Cardiac septum (tissue), 1 donor: ENCODE measurements at places on chromosomes 11 and 22. TPM values are rescaled to one million over a fixed set of nuclear protein-coding genes. Genes with fewer than 3 reads are reported as not detected.

- DNase-seq, result no peak
Measured at GRCh38 chr11:30735946-30736345, 149.8 kb upstream of the MPPED2 start.

DNA sequence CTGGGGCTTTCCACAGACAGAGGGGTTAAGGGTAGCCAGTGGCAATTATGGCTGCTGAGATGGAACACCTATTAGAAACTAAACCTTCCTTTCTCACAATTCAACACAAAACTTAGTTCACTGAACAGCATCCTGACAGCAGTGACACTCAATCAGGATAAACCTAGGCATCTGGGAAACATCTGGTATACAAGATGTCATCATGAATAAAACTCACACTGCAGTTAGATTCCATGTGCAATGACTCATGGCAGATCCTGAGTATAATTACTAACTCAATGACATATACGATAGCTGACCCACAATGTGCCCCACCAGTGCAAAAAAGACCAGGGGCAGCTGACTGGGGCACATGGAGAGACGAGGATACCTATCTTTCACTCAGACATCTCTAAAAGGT is 17.7 kb downstream of the RBFOX2 start:
- DNase-seq, result no peak

- peak; percentile 51 for DNase-seq
Measured at GRCh38 chr11:8098879-8099278, 17.9 kb downstream of the TUB start.

DNA sequence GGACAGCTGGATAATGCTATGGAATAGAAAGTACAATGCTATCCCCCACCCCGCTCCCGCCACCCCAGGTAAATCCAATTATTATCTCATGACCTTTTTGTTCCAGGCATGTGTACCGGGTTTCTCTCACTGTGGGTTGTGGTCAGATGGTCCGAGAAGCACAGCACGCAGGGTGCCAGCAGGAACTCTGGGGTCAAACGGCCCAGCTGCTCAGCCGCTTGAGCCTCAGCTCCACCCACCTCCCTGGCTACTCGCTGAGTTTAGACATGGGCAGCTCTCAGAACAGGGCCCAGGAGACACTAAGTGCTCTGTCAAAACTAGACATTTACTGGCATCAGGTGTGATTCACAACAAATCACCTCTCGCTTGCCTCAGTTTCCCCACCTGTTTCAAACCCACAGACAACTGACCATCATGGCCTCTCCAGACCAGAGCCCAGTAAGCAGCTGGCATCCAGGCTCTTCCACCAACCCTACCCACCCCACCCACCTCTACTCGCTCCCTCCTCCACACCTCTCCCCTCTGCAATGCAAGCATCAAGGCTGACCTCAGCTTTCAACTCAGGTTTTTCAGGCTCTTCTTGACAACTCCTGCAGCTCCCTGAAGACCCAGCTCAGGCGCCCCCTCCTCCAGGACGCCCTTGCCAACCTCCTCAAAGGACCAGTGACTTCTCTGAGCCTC is 13.0 kb upstream of the MFNG start:
- DNase-seq, result no peak

GRCh38 chr11:32184723-32185376 is 94.0 kb downstream of the RCN1 start:
- DNase-seq, result no peak

- peak; percentile 90 for DNase-seq
Measured at GRCh38 chr11:2382936-2383851, 6.1 kb downstream of the CD81 start.

DNA sequence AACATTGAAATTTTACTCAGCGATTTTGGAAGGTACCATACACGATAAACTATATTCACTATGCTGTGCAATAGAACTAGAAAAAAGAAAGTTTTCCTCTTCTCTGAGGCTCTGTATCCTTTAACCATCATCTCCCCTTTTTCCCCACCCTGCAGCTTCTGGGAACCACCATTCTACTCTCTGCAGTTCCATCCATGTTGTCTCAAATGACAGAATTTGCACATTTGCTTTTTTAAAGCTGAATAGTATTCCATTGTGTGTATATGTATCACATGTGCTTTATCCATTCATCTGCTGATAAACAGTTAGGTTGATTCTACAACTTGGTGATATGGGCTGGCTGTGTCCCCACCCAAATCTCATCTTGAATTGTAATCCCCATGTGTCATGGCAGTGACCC is 21.2 kb downstream of the TMEM123 start:
- no peak for DNase-seq

DNA sequence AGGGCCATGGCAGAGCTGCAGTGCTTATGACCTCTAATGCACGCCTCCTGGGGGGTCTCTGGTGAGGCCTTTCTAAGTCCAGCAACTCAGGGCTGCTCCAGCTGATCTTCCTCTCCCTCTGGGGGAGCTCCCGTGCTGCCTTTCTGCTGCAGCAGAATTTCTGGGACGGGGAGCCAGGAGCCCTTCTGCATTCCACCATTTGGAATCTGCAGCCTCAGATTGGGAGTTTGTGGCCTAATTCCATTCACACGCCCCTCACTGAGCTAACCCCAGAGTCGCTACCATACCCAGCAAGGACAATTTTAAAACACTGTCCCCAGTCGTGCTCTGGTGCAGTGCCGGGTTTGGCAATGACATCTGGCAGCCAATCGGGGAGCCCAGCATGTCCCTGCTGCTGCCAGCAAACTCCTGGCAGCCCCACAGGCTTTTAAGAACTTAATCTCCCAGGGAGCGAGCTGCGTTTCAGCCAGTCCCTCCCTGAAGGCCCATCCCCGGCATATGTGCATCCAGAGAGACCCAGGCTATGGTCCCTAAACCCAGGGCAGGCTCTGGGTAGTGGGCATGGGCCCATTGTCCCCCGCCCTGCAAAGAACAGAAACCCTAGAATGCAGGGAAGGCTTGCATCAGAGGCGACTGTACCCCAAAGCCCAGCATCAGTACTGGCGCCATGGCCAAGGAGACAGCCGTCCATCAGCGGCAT is 4.7 kb downstream of the SHANK2 start:
- DNase-seq, result no peak

DNA sequence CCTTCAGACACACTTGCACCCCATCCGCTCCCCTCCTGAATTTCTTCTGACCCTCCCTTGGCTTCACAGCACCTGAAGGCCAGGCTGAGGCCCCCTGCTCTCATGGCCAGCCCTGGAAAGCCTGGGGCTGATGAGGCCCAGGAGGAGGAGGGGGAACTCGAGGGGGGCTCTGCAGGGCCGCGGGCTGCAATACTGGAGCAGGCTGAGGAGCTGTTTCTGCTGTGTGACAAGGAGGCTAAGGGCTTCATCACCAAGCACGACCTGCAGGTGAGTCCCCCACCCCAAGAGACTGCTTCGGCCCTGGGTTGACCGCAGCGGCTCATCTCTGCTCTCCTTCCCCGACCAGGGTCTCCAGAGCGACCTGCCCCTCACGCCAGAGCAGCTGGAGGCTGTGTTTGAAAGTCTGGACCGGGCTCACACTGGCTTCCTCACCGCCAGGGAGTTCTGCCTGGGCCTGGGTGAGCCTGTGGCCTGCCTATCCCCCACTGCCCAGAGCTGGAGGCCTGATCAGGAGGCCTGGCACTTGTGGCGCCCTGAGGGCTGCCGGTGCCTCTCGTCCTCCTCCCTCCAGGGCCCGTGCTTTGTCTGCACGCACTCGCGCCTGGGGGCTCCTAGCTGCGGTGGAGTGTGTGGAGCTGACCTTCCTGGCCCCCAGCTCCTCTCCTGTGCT is 922 bp downstream of the CRACR2B start:
- DNase-seq, result no peak

DNA sequence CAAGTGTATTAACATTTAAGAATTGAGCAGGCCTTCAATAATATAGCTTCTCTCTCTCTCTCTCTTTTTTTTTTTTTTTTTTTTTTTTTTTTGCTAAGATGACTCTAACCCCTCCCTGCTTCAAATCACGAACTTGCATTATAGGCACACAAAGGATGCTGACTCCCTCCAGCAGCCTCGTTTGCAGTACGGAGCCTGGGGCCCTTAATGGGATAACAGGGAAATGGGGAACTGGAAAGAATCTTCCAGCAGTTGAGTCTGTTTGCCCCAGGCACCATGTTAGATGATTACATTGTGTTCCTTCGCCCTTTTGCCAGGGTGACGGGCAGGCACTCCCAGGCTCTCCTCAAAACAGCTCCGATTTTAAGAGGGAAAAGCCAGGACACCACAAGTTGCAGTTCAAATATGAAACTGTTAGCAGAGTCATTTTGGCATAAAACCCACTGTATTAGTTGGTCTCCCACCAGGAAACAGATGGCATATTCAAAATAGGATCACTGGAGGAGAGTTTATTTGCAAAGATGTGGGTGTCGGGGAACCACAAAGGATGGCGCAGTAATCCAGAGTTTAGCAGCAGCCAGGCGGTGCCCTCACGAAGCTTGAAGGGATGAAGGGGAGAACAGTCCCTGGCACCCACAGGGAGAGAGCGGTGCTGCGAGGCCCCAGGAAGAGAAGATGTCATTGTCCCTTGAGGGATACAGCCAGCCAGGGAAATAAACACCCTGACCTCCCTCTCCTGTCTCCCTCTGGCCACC is 26.5 kb upstream of the TREH start:
- DNase-seq, result no peak

DNA sequence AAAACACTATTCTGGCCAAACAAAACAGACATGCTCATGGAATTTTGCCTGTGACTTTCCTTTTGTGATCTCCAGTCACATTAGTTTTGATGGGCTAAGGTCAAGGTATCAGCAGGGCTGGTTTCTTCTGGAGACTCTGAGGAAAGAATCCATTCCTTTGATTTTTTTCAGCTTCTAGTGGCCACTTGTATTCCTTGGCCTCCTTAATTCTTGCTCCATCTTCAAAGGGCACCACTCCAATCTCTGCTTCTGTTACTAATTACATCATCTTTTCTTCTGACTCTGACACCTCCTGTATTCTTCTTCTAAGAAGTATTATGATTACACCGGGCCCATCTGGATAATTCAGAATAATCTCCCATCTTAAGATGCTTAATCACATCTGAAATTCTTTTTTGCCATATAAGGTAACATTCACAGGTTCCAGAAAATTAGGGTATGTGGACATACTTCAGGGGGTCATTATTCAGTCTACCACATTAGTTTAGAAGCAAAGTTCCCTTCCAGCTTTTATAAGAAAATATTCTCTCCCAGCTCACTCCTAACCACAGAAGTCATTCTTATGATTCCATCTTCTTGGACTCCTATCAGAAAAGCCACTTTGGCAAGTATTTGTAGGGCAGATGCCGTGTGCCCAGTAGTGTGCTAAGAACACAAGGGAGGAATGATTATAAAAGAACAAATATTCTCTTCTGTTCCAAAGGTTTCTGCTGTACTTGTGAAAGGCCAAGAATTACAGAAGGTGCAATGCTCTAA is 56.4 kb upstream of the FSHB start:
- no peak for DNase-seq

DNA sequence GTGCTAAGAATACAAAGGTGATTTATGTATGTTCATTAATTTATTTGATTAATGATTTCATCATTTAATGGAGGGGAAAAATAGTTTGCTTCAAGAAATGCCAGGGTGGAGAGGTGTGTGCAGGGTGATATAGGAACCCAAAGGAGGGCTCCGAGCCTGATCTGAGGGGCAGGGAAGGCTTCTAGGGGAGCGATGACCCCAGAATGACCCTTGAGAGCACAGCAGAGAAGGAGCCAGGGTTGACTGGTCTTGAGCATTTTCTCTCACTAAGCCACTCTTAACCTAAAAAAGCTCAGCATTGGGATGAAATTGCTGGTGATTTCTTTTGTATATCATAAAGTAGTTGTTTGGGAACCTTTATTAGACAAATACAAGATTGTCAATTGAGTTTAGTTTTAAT is 35.1 kb downstream of the HIPK3 start:
- DNase-seq, result no peak

- DNase-seq, result no peak
Measured at GRCh38 chr11:45252134-45252856, 33.8 kb downstream of the SYT13 start.

DNA sequence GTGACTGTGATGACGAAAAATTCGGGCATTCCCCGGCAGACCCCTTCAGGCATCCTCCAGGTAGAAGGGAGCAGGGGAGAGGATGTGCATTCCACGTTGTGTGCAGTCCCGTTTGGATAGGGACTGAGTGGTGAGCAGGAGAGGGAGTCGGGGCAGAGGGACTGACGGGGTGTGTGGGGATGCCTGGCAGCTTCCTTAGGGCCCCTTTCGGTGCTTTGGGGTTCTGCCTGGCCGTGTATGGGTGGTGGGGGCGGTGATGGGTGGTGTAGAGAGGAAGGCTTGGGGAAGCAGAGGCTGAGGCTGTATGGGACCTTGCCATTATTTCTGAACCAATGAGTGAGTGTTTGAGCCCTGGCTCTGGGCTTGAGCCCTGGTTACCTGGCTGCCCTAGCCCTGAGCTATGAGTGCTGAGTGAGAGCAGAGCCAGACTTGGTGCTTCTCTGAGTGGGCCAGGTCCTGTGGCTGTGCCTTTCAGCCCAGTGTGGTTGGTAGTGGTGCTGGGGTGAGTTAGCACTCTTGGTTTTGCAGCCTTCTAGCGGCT is 914 bp downstream of the INPPL1 start:
- no peak for DNase-seq

DNA sequence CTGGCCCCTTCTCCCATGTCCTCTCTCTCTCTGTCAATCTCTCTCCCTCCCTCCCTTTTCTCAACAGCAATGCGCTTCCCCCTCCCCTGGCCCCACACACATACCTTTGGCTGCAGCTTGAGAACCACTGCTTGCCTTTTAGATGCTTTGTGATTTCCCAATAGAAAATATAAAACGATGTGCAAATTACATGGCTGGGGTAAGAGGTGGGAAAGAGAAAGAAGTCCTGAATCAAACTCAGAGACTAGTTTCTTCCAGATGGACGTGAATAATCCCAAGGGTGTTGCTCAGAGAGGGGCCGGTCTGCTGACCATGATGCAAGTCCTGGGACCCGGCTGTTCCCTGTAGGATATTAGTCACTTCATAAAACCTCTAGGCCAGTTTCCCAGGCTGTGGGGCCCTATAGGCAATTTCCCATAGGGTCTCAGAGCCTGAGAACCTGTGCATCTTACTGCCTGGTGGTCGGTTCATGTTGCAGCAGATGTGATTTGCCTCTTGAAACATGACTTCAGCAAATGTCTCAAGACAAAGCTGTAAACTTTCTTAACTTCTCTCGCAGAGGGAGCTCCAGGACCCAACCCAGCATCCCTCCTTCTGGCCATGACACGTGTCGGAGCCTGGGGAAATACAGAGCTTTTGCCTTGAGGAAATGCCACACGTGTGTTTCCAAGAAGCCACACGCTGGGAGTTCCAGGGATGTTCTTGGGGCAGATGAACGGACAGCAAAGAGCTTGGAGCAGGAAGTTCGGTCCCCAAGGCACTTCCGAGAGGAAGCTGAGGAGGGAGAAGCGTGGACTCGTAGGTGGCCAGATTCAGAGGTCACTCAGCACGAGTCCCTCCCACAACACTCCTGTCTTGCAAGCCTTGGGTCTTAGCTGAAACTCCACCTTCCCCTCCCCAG is 34.5 kb upstream of the ETS1 start:
- no peak for DNase-seq

GRCh38 chr11:2390091-2390724 is 10.3 kb upstream of the TSSC4 start:
- DNase-seq, result no peak

The ARHGAP20 gene
- 0.19 TPM for total RNA-seq

The CBLIF gene
- not detected for total RNA-seq

The DTX4 gene
- 1.5 TPM for total RNA-seq
